ENCODE measurements at places on chromosomes 11 and 22. TPM values are rescaled to one million over a fixed set of nuclear protein-coding genes. Genes with fewer than 3 reads are reported as not detected.

GRCh38 chr11:34243600-34244464 is 114.0 kb downstream of the ABTB2 start:
- DNase-seq: no peak

DNA sequence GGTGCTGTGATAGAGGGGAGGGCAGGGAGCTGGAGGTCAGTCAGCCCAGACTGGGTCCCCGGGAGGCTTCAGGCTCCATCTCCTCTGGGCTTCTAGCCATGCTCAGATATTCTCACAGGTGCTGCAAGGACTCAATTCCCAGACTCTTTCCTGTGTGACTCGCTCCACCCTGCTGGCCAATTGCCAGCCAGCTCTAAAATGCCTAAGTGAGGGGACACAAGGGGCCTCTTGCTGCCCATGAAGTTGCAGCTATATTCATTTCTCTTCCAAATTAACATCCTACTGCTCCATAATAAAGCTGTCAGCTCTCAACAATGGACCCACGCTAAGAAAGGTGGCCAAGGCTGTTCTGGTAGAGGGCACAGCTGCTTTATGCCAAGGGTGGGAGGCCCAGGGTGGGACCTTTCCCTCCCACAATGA is 101.5 kb downstream of the PLEKHA7 start:
- DNase-seq: no peak

DNA sequence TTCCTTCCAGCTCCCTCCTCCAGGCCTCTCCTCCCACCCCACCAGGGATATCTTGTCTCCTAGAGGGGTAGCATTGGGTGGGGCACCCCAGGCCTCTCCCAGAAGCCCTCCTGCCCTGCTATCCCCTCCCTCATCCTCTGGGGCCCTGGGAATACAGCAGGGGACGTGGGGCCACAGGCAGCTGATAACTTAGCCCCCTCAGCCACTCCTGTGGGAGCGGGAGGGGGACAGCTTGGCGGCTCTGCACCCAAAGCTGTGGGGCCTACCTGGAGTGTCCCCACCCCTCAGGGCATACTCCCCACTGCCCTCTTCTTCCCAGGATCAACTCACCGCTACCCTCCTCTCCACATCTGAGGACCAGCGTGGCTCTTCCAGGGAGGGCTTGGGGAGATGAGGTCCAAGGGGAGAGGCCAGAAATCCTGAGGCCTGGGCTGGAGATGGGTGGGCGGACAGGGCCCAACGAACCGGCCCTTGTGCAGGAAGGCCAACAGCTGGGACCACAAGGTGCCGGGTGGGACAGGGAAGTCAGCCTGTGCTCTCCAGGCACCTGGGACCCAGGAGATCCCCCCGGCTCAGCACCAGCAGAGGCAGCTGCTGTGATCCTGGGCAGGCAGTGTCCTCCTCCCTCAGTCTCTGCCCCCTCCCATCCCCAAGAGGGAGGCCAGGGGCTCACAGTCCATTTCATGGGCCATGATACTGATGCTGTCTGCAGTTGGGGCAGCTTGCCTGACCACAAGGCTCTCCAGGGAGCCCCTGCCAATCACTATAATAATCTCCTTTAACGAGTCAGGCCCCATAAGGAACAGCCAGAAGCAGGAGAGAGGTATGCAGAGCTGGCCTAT is 23.2 kb downstream of the NEAT1 start:
- DNase-seq: peak; percentile 89

- no peak for DNase-seq
These were observed 38.2 kb upstream of the WEE1 start for GRCh38 chr11:9535189-9535781.

- no peak for DNase-seq
These were observed 59.7 kb downstream of the MICAL3 start for GRCh38 chr22:17964643-17965042.

GRCh38 chr11:6925636-6926207 is 504 bp upstream of the ZNF215 start:
- no peak for DNase-seq

DNA sequence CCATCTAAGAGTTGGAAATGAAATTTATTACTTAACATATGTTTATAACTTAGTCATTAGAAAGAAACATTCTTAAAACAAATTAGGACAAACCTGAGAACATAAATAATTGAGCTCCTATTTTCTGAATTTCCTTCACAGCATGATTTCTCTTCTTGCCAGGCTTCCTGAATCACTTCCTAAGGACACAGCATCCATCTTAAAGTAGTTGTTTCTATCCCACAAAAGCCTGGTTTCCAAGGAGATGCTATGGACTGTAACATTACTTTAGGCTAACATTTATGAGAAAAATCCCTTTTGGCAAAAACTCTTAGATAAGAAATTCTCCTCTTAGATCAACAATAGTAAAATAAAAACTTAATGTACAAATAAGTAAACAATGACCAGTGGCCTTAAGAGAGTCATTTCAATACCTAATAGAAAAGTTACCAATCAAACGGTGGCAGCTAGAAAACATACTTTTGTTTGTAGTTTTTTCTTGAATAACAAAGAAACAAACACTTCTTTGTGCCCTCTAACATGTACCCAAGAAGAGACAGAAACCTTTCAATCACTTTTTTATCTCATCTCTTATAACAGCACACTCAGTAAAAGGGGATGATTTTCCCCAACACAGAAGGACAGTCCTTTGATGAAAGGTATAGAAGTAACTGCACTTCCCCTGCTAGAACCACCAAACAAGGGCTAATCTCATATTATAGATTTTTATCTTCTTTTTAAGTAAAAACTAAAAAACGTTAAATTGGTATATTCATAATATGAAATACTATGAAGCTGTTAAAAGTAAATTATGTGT is 74.5 kb downstream of the TTC28 start:
- DNase-seq: no peak

GRCh38 chr22:33919391-33920196 is 682 bp downstream of the LARGE1 start:
- DNase-seq: no peak

GRCh38 chr11:28303477-28304191 is 195.4 kb downstream of the METTL15 start:
- no peak for DNase-seq

DNA sequence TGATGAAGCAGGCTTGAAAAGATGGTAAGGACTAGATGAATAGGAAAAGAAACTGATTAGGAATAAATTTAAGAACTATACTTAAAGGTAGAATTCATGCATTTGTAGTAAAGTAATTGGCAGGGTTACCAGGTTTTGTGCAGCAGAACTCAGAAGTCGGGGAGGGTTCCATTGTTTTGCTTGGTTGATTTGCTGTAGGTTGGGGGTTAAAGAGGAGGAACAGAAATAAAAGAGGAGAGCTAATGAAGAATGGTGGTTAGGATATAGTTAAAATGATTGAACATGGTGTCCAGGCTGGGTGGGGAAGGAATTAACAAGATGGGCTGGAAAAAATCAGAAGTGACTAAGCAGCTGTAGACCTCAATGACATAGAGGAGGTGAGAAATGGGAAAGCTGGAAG is 5.5 kb upstream of the SPON1 start:
- DNase-seq: no peak

GRCh38 chr22:47781024-47781423 is 1018.6 kb downstream of the TBC1D22A start:
- no peak for DNase-seq

- no peak for DNase-seq
These were observed 19.1 kb downstream of the OR8D1 start for GRCh38 chr11:124294687-124295086.

- no peak for DNase-seq
These were observed 150.0 kb upstream of the NECTIN1 start for GRCh38 chr11:119878990-119879389.

Gene MPZL2
- 36.8 TPM for total RNA-seq

Gene MS4A6E
- 3.6 TPM for total RNA-seq

Gene FREY1
- 1.4 TPM for total RNA-seq

Gene CASP5
- 0.29 TPM for total RNA-seq
